ENCODE measurements at places on chromosomes 4 and X. TPM values are rescaled to one million over a fixed set of nuclear protein-coding genes. Genes with fewer than 3 reads are reported as not detected.

Gene BRS3
- total RNA-seq, result not detected

Gene HTT-AS
- not detected for total RNA-seq

Gene OFD1
- total RNA-seq, result 11.9 TPM

Gene LDOC1
- total RNA-seq, result 91.3 TPM

Gene SYTL5
- total RNA-seq, result 0.35 TPM

Gene IBSP
- not detected for total RNA-seq

Gene SH3TC1
- 19.8 TPM for total RNA-seq

Gene YIPF7
- total RNA-seq, result not detected

Gene RPS6KA6
- 5.4 TPM for total RNA-seq

Gene PRDM8
- total RNA-seq, result 0.21 TPM

Gene IGSF1
- 0.32 TPM for total RNA-seq

Gene LAMP2
- 94.2 TPM for total RNA-seq

Gene EDNRA
- 0.43 TPM for total RNA-seq

Gene FAM199X
- total RNA-seq, result 18.7 TPM

Gene RS1
- not detected for total RNA-seq

Gene P2RY8
- 0.02 TPM for total RNA-seq

Gene MAGEA8
- total RNA-seq, result not detected

Gene ASMT
- total RNA-seq, result 0.15 TPM

Gene GIMD1
- total RNA-seq, result not detected

Gene DOK7
- total RNA-seq, result 0.23 TPM

Gene PIN4
- total RNA-seq, result 40.8 TPM

Gene CD40LG
- total RNA-seq, result not detected

Gene TMPRSS11D
- not detected for total RNA-seq

Gene PRR32
- total RNA-seq, result not detected

Gene FAM9B
- total RNA-seq, result not detected

Gene EVC2
- 2.1 TPM for total RNA-seq

Gene NPY2R
- total RNA-seq, result not detected

Gene WNK3
- total RNA-seq, result 0.01 TPM

Gene ADH7
- not detected for total RNA-seq

Gene HNRNPDL
- 228 TPM for total RNA-seq

Gene PAGE4
- not detected for total RNA-seq

Gene USP17L30
- total RNA-seq, result not detected

Gene SSX3
- not detected for total RNA-seq

Gene SMIM10L2A
- total RNA-seq, result 0.15 TPM

Gene CCKAR
- total RNA-seq, result not detected

Gene TMEM192
- 11.0 TPM for total RNA-seq

Gene SPIN3
- 6.3 TPM for total RNA-seq

Gene GABRA4
- total RNA-seq, result not detected

Gene SCRG1
- not detected for total RNA-seq

Gene C4orf51
- total RNA-seq, result not detected

Gene F8A2
- not detected for total RNA-seq

Gene HUWE1
- total RNA-seq, result 81.2 TPM

Gene PGK1
- 636 TPM for total RNA-seq

Gene HPGDS
- not detected for total RNA-seq

Measured in A549 treated with Hydrocortisone at 1 μM for 4 hours (cell line).